Fibroblast of skin of scalp (primary cell): ENCODE measurements at places on chromosomes 2 and 18.

GRCh38 chr2:1585635-1586034, 158.7 kb downstream of the PXDN start:
- no peak for DNase-seq

- no peak for DNase-seq
Observed at GRCh38 chr2:31434911-31435310, 20.4 kb upstream of the XDH start.

GRCh38 chr2:46229134-46230063, 67.8 kb upstream of the EPAS1 start:
- DNase-seq = peak; percentile 53

DNA sequence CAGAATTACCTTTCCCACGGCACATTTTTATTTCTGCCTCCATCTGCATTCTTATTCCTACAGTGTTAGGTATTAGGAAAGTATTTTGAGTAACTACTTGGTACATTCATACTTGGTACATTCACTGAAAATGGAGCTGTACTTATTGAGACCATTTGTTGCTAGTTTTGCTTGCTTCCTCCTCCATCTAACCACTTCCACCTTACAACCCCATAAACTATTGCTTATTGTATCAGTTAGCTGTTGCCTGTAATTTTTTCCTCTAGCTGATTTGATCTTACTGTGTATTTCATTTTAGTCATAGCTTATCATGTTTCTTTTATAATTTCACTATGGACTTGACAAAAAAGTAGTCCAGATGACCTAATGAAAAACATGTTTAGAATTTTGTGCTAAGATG, 50.7 kb downstream of the AFTPH start:
- DNase-seq = no peak

DNA sequence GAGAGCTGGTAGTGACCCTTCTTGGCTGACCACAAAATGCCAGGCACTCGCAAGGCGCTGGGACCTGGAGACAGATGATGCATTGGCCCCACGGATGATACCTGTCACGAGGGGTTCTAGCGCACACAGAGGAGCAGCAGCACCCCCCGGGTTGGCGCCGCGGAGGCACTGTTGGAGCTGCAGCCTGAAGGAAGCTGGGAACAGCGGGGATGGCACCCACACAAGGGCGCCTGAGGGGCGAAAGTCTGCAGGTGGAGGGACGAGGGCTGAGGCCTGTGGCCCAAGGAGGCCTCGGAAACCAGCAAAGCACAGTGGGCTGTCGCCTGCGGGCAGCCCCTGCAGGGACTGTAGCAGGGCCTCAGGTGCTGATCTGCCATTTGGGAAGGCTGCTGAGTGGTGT, 33.6 kb downstream of the FAM228A start:
- DNase-seq = no peak
